Activated gamma-delta T cell treated with Interleukin-2 at 50 U/mL for 16 hours (primary cell): ENCODE measurements at places on chromosomes 12 and 14.

DNA sequence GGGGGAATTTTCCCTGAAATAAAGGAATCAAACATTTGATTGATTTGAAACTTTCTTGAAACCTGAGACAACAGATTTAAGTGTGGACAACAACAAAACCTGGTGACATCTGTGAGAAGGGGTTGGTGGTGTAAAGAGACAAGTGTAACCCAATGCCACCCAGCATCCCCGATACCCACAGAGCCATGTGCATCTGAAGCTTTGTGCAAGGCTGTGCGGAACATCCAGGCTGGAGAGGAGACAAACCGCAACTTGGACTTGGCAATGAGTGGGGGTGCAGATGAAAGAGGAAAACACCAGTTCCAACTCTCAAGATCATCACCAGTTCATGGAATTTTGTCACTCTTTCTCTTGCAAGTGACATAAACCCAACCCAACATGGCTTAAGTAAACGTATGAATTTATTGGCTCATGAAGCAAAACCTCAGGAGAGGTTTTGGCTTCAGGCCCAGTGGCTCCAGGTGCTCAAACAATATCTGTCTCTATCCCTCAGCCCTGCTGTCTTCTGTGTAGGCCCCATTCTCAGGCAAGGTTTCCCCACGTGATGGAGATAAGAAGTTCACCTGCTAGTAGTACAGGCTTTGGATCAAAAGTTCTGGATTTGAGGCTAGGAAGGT, 55.2 kb upstream of the NTF3 start:
- DNase-seq = no peak

DNA sequence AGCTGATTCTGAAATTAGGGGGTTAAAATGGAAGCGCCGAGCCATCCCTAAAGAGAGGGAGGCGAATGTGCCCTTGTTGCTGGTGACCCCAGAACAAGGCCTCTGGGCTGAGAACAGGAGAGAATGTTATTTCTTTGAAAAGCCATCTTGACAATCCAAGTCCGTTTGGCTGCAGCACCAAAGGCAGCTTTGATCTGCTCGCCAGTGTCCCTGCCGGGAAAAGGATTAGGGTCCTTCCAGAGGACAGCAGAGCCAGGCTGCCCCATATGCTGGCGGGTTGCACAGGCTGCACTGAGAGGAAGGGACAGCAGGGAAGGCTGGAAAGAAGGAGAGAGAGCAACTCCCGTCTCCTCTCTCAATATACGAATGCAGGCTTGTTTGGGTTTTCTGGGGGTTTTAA, 141.7 kb downstream of the TMEM132C start:
- no peak for DNase-seq

DNA sequence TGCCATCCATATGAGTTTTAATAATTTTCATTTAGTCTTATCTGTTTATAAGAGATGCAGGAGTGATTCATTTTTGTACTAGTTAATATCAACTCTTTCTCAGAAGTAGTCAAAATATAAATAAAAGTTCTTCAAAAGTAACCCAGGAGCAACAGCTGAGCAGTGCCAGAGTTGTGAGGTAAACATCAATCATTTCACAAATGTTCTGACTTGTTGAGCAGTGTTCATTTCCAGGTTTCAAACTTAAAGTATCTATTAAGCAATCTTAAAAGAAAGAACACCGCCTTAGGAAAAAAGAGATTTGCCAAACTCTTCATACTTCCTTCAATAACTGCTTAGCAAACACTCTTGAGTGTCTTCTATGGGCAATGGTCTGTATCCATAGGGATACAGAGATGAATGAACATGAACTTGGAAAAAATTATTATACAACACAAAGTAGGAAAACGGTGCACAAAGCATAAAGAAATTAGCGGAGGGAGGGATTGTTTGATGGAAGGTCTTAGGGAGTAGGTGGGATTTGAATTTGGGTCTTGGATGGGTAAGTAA, 41.9 kb upstream of the POC1B start:
- DNase-seq = no peak

DNA sequence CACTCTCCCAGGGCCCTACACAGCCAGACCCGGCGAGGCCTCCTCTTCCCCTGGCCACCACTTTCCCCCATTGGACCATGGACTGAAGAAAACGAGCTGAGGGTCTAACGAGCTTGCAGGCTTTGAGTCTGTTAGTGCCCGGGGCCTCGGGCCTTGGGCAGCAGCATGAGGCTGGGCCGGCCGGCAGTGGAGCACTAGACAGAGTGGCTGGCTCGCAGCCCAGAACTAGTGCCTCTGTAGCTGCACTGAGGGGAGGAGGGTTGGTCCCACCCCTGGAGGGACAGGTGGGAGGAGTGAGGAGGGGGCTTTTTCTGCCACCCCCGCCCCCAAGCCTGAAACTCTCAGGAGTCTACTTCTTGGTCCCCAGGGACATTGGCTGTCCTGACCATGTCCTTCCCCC, 38.7 kb downstream of the SLC6A12 start:
- no peak for DNase-seq

DNA sequence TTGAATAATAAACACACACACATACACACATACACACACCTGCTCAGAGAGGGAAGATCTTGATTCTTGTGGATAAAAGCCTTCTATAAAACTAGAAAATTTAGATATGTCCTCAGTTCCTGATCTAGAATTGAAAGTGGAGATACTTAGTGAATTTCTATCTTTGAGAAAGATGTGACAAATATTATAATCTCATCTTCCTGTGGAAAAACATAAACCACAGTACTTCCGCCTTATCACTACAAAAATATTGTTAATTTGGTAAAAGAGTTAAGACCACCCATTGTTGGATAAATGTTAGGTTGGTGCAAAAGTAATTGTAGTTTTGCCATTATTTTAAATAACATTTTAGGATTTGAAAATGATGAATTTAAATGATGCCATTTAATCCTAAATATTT, at the start of gene KLRK1:
KLRK1 (minus strand) TSS at position 138 of the 400 bp plus-strand sequence. CDS start 1,231 bp downstream, outside the sequence.
- no peak for DNase-seq

- DNase-seq = no peak
Measured at GRCh38 chr12:107775093-107775721, 703 bp downstream of the ASCL4 start.

DNA sequence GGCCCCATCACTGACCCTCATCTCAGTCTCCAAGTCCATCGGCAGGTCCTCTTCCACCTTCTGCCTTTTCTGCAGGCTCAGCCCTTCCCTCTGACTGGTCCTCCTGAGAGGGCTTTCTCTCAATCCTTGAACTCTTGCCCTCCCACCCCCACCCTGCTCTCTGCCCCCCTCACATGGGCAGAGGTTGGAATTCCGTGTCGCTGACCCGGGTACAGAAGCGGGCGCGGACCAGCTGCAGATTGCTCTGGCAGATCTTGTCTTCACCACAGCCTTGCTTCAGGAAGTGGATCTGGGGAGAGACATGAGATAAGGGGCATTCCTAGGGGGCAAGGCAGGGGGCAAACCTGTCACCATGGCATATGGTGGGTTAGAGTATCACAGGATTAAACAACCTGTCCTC, 12.4 kb downstream of the ITGA7 start:
- DNase-seq = no peak

DNA sequence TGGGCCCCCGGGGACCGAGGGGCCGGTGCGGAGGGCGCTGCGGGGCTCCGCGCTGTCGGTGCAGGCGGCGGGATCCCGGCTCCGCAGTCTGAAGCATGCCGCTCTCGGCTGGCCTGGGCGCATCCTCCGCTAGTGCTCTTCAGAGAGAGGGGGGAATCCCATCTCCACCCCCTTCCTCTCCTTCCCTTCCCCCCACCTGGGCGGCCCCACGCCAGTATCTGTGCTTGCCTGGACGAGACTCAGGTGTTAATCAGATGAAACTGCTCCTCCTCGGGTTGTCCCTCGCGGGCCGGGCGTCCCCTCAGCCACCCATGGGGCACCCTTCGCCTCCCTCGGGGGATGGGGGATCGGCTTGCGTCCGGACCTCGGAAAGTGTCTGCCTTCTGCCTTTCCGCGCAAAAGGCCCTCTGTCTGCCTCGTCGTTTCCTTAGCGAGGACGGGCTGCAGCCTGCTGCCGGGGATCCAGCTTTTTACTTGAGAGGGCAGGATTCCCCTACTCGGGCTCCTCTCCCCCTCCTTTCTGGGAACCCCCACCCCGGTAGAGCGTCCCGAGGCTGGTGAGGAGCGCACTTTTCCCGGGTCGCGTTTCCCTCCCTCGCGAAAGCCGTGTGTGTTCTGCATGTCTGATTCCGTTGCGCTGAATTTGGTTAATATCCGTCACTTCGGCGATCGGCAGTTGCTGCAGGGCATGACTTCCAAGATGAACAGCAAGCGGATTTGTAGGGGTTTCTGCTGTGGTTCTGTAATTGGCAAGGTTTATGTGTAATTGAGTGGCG, 1.1 kb downstream of the GPHN start:
- peak; percentile 19 for DNase-seq
